ENCODE measurements at places on chromosomes 3 and 15. TPM values are rescaled to one million over a fixed set of nuclear protein-coding genes. Genes with fewer than 3 reads are reported as not detected.

INKA1 gene
- 2.8 TPM for total RNA-seq

IL20RB gene
- total RNA-seq, result 0.99 TPM

ZNF662 gene
- total RNA-seq, result not detected

SKOR1 gene
- not detected for total RNA-seq

SI gene
- not detected for total RNA-seq

ADIPOQ gene
- total RNA-seq, result not detected

CFAP100 gene
- not detected for total RNA-seq

WDR93 gene
- total RNA-seq, result 0.21 TPM
